Fibroblast of lung (primary cell): ENCODE measurements at places on chromosomes 3 and 15.

- H3K36me3 ChIP-seq = no peaks in the 10 kb centered on the region
- no peaks in the 10 kb centered on the region for H3K4me1 ChIP-seq
- DNase-seq = no peak
- H3K4me3 ChIP-seq = no peak overlapping the region
- H3K27me3 ChIP-seq = no peaks in the 10 kb centered on the region
Measured at GRCh38 chr3:152964911-152965609, 130.1 kb downstream of the P2RY1 start.

GRCh38 chr15:95085056-95085455 is 853.7 kb downstream of the MCTP2 start:
- H3K4me3 ChIP-seq = no peak overlapping the region
- H3K36me3 ChIP-seq = no peaks in the 10 kb centered on the region
- H3K4me1 ChIP-seq = no peaks in the 10 kb centered on the region
- no peak overlapping the region for H3K27ac ChIP-seq
- peak; percentile 27 for DNase-seq
- H3K27me3 ChIP-seq = no peaks in the 10 kb centered on the region

DNA sequence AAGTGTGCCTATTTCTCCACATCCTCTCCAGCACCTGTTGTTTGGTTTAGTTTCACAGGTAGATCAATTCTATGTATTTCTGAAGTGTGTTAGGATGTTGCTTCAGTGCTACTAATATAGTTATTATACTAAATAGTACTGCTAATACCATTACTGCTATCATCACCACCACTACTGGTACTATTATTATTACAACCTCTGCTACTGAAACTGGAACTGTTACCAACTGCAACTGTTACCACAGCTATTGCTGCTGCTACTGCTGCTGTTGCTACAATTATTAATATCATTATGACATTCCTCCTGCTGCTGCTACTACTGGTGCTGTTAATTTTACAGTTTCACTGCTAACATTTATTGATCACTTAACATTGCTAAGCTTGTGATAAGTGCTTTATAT is 8.3 kb upstream of the LMOD3 start:
- no peaks in the 10 kb centered on the region for H3K4me1 ChIP-seq
- H3K27ac ChIP-seq = no peak overlapping the region
- no peak overlapping the region for H3K4me3 ChIP-seq
- H3K36me3 ChIP-seq = no peaks in the 10 kb centered on the region
- no peaks in the 10 kb centered on the region for H3K27me3 ChIP-seq

- no peaks in the 10 kb centered on the region for H3K36me3 ChIP-seq
- H3K27ac ChIP-seq = no peak overlapping the region
- DNase-seq = no peak
- peaks cover 4% of the 10 kb centered on the region for H3K4me1 ChIP-seq
- H3K4me3 ChIP-seq = no peak overlapping the region
- no peaks in the 10 kb centered on the region for H3K27me3 ChIP-seq
Measured at GRCh38 chr3:142211034-142211433, 14.4 kb downstream of the GK5 start.

DNA sequence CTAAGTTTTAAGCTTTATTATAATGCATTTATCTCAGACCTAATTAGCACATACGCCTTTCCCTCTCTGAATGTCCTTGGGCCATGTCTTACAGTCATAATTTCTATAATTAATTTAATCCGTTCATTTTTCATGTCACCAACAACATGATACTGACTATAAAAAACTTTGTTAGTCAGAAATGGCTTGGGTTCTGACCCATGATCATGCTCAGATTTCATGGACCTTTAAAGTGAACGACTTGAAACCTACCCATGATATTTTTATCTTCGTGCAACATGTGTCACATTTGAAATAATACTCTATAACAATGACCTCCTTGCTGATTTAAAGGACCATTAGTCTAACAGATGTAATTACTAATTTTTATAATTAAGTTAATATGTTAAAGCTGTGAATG is 1033.8 kb downstream of the DIPK2A start:
- DNase-seq = no peak
- H3K4me1 ChIP-seq = no peaks in the 10 kb centered on the region
- no peaks in the 10 kb centered on the region for H3K27me3 ChIP-seq
- no peak overlapping the region for H3K27ac ChIP-seq
- H3K4me3 ChIP-seq = no peak overlapping the region

DNA sequence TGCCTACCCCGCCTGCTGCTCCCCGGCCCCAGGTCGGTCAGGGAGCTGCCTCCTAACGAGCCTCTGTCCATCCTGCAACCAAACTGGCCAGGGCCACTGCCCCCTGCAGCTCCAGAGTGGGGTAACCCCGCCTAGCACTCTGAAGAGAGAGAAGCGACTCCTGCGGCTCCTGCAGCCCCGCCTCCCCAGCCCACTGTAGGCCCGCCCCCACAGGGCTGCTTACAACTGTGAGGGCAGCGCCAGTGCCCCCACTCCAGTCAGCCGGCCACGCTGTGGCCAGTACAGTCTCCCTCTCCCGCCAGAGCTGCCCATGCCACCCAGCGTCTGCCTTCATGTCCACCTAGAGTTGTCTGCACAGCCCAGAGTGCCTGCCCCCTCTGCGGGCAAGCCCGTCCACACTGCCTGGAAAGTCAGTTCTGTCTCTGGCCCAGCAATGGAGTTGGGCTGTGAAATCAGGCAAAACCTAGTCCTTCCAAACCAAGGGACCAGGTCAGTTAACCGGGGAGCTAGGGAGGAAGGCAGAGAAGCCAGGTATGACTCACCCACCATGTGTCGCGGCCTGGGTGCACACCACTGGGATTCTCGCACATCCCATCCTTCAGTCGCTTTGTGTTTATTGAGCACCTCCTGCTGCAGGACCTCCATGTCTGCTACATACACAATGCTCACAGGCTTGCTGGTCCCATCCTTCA is 2.4 kb downstream of the UCN2 start:
- no peak overlapping the region for H3K4me3 ChIP-seq
- H3K27me3 ChIP-seq = no peaks in the 10 kb centered on the region
- DNase-seq = peak; percentile 63
- H3K4me1 ChIP-seq = peaks cover 46% of the 10 kb centered on the region

DNA sequence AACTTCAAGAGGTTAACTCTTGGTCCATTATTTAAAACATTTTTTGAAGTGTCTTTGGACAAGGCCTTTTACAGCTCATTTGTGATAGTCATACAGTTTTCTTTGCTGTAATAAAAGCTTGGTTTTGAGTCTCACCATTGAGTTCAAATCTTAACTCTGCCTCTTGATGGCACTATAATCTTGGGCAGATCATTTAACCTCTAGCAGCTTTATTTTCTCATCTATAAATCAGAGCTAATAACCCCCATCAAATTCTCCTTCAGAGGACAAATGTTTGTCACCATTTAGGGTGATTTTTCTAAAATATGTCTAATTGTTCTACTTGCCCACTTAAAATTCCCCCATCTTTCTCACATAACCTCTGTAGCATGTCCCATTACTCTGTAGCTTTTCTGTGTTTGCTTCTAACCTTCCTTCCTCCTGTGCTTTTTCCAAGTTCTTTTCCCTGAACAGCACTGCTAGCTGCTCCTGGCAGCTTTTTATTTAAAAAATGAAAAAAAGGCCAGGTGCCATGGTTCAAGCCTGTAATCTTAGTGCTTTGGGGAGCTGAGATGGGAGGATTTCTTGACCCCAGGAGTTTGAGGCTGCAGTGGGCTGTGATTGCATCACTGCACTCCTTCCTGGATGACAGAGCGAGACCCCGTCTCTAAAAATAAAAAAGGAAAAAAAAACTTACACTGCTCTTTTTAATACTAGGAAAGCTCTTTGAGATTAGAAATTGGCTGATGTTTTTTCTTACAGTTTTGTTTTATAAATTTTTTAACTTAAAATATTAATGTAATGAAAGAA is 28.5 kb downstream of the UBE2E1 start:
- no peaks in the 10 kb centered on the region for H3K27me3 ChIP-seq
- no peaks in the 10 kb centered on the region for H3K36me3 ChIP-seq
- no peak for DNase-seq
- H3K4me3 ChIP-seq = no peak overlapping the region
- no peak overlapping the region for H3K27ac ChIP-seq

- H3K4me3 ChIP-seq = no peak overlapping the region
- H3K4me1 ChIP-seq = peaks cover 7% of the 10 kb centered on the region
- DNase-seq = no peak
- H3K27ac ChIP-seq = no peak overlapping the region
- peaks cover 7% of the 10 kb centered on the region for H3K27me3 ChIP-seq
- no peaks in the 10 kb centered on the region for H3K36me3 ChIP-seq
Measured at GRCh38 chr3:138127636-138128365, 4.4 kb downstream of the A4GNT start.

DNA sequence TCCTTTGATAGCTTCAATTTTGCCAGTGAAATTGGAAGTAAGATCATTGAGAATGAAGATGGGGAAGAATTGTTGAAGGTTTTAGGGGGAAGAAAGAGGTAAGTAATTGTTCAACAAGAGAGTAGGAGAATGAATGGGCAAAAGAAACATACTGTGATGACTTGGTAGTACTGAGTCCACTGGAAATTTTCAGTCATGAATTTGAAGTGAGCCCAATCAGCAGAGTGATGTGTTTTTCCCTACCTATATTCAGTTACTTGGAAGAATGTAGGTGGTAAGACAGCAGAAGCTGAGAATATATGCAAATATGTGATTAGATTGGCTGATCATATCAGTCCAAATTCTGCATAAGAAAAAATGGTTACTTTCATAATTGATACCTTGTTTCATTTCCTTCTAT is 569.6 kb downstream of the AGBL1 start:
- H3K36me3 ChIP-seq = no peaks in the 10 kb centered on the region
- H3K27me3 ChIP-seq = no peaks in the 10 kb centered on the region
- no peak overlapping the region for H3K4me3 ChIP-seq
- no peak overlapping the region for H3K27ac ChIP-seq

GRCh38 chr15:44265757-44266156 is 22.8 kb upstream of the GOLM2 start:
- H3K27ac ChIP-seq = no peak overlapping the region
- peak; percentile 18 for DNase-seq
- H3K27me3 ChIP-seq = peaks cover 2% of the 10 kb centered on the region

DNA sequence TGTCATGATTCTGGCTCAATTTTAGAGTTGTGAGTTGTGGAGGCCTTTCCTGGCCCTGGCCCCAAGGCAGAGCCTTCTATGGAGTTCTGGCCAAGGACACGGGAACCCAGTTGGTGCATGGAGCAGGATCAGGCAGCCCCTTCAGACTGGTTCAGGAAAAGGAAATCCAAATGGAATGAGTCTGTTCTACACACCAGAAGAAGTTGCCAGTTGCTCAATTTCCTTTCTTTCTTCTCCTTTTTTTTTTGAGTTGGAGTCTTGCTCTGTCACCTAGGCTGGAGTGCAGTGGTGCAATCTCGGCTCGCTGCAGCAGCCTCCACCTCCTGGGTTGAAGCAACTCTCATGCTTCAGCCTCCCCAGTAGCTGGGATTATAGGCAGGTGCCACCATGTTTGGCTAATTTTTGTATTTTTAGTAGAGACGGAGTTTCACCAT is 28.9 kb upstream of the BHLHE40 start:
- H3K4me1 ChIP-seq = no peaks in the 10 kb centered on the region
- H3K27me3 ChIP-seq = no peaks in the 10 kb centered on the region
- H3K4me3 ChIP-seq = no peak overlapping the region
- no peak overlapping the region for H3K27ac ChIP-seq
